ENCODE measurements at places on chromosomes 1 and 21.
A peak's percentile ranks its signal among the peaks of the same experiment; 100 is the strongest.

DNA sequence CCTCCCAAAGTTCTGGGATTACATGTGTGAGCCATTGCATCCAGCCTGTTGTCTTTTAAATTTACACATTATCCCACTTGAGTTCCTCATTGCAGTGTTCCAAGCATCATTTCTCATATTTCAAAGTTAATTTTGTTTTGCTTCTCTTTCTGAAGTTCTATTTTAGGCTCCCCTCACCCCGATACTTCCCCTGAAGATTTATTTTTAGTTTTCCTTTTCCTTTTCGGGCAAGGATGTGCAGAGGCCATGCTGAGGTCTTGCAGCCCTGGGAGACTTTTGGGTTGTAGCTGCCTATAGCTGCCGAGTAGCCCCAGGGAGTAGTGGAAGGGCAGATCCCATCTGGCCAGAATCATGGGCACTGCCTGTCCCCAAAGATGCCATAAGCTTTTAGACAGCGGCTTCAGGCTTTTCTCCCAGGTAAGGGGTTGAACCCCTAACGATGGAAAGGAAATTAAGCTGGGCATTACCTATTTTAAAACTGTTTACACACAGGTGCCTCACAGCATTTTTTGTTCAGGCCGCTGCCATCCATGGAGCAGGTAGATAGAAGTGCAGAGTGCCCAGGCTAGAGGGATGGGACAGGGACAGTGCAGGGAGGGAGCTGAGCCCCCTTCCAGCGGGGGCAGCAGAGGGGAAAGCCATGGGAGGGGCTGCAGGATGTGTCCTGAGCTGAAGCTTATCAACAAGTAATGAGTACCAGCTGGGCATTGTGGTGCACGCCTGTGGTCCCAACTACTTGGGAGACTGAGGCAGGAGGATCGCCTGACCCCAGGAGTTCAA, 15.9 kb downstream of the PSEN2 start:
- no peak for DNase-seq

DNA sequence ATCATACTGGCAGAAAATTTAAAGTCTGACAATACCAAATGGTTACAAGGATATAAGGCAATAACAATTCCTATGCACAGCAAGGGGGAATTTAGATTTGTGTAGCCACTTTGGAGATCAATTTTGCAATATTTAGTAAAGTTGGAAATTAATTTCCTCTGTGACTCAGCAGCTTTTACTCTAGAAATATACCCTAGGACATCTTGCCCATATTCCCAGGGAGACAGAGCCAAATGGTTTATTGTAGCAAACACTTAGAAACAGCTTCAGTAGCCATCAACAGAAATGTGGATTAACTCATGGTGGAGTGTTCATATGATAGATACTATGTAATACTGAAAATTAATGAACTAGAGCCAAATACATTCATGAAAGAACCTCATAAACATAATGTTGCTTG, 104.6 kb downstream of the BACH1 start:
- no peak for DNase-seq

GRCh38 chr1:163730411-163730821, 408.7 kb downstream of the NUF2 start:
- DNase-seq, result peak; percentile 65

- no peak for DNase-seq
Observed at GRCh38 chr1:54421101-54421504, 14.9 kb upstream of the SSBP3 start.

DNA sequence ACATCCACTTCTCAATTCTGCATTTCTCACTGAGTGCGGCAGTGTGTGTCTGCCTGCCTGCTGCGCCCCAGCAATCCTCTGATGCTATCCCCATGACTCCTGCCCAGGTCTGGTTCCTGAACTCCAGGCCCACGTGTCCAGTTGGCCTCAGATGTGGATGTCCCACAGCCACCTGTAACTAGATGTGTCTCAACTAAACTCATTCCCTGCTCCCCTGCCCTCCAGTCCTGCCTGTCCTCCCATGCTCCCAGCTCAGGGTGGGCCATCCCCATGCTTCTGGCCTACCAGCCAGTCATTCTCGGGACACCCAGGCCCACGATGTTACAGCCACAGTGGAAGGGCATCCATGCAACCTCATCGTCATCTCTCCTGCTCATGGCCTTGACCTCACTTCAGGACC, 76.8 kb downstream of the STUM start:
- DNase-seq, result no peak

GRCh38 chr1:239428120-239428710, 41.8 kb downstream of the CHRM3 start:
- DNase-seq, result no peak

GRCh38 chr1:183432548-183432875, 14.3 kb upstream of the NMNAT2 start:
- no peak for DNase-seq

DNA sequence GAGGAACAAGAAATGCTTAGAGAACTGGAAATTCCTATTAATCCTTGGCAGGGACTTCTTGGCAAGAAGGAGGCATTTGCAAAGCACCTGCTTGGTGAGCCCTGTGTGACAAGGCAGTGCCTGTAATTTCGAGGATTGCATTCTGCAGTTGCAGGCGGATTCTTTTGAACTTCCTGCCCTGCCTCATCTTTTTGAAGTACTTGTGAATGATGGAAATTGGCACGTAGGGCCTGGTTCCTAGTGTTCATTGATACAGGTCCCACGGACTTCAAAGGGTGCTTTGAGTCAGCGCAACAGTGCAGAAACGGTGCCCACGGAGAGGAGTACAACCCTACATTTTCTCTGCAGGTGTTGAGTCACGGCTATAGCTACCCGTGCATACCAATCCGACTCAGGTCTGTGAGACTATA, 6.4 kb downstream of the HUNK start:
- no peak for DNase-seq

DNA sequence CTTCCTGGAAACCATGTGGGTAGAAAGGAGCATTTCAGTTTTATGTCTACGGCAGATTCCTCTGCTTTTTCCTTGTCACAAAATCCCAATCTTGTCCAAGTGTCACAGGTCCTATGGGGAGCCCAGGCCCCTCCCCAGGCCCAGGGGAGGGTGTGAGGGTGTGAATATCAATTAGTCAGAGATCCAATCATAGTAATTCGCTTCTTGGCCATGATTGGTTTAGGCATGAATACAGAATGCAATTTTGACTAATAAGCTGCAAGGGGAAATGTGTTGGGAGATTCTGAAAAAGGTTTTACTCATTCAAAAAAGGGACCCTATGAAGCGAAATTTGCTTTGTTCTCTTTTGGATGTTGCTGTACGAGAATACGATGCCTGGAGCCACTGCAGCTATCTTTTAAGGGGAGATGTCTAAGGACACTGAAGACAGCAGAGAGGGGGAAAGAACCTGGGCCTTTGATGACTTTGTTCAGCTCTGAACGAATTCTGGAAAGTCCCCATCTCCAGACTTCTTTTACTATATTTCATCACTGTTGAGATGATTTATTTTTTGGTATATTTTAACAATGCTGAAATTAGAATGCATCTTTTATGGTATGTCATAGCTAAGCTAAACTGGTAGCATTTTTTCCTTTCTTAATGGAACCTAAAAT, 18.2 kb downstream of the TSPAN2 start:
- no peak for DNase-seq

DNA sequence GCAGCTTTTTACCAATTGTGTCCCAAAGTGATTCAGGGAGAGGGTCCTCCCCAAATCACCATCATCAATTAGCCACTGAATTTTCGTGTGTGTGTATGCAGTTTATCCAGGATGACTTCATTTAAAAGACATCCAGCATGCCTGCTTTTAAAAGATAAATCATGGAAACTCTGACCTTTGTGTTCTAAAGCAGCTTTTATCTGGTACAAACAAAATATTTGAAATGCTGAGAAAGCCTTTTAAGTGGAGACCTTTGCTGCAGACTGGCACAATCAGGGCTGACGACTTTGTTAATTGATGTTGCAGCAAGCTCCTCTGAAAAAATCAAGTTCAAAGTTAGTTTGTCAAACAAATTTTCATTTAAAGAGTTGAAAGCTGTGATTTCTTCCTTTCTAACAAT, 104.7 kb downstream of the PCP4 start:
- DNase-seq, result no peak

GRCh38 chr21:25963181-25963580, 207.4 kb downstream of the APP start:
- no peak for DNase-seq

- no peak for DNase-seq
Observed at GRCh38 chr1:154422521-154422920, 17.4 kb downstream of the IL6R start.

DNA sequence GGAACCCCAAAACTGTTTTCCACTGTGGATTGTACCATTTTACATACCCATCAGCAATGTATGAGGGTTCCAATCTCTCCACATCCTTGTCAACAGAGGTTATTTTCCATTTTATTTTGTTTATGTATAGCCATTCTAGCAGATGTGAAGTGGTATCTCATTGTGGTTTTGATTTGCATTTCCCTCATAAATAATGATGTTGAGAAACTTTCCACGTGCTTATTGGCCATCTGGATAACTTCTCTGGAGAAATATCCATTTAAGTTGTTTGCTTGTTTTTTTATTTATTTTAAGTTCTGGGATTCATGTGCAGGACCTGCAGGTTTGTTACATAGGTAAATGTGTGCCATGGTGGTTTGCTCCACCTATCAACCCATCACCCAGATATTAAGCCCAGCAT, 280.2 kb upstream of the USP25 start:
- no peak for DNase-seq

DNA sequence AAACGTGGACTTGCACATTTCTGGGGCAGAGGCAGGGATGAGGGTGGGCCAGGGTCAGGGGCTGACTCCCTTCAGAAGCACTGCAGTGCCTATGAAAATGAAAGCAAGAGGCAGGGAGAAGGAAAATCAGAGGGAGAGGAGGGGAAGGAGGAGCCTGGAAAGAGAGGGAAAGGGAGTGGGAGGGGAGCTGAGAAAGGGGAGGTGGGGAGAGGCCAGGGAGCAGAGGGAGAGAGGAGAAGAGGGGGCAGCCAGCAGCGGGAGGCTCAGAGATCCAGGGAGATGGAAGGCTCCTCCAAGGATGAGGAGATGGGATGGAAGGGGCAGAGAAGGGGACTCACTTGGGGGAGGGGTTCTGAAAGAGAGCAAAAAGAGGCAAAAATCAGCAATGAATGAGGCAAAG, 96.3 kb upstream of the KLHDC7A start:
- no peak for DNase-seq

GRCh38 chr21:32733990-32734613, 6.3 kb upstream of the SYNJ1 start:
- DNase-seq, result no peak

- no peak for DNase-seq
Observed at GRCh38 chr1:62177621-62178020, 17.0 kb upstream of the L1TD1 start.

DNA sequence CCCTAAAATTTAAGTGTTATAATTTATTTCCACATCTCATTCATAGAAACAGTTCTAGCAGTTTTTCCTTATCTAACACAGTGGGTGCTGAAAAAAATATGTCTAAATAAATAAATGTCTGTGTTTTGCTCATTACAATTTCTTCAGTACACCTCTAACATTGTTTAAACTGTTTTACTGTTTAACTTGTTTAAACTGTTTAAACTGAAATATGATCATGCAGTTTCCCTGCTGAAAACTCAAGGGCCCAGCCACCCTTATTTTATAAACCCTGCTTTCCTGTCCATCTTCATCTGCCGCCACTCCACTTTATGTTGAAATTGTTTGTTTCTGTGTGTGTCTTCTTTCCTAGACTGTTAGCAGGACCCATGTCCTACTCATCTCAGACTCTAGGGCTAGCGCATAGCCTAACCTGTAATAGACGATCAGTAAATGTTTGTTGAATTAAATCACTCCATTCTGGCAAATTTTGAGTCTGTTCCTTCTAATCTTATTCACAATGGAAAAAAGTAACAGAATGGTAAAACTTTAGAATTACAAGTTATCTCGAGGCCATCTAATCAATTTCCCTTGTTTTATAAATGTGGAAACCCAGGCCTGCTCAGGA, 9.4 kb upstream of the PIK3C2B start:
- no peak for DNase-seq

DNA sequence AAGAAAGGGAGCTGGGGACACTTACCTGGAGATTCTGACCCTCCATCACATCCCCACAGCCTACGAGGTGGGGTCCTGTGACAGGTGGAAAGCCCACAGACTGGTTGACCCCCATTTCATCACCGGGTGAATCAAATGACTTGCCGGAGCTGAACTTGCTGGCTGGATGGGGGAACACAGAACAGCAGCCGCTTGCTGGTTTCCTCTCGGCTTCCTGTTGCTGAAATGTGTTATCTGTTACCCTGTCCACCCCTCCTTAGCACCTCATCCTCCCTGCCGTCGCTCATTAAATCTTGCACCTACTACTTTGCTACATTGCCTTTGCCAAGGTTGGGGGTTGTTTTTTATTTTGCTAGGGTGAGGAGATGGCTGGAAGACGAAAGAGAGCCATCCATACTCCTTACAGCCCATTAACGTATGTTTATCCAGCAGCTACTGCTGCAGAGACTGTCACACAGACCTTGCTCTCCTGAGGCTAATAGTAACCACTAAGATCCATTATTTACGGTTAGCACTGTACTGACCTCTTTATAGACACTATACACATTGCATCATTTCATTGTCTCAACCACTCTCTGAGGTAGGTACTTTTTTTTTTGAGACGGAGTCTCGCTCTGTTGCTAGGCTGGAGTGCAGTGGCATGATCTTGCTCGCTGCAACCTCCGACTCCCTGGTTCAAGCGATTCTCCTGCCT, 7.0 kb downstream of the PAFAH2 start:
- DNase-seq, result no peak

DNA sequence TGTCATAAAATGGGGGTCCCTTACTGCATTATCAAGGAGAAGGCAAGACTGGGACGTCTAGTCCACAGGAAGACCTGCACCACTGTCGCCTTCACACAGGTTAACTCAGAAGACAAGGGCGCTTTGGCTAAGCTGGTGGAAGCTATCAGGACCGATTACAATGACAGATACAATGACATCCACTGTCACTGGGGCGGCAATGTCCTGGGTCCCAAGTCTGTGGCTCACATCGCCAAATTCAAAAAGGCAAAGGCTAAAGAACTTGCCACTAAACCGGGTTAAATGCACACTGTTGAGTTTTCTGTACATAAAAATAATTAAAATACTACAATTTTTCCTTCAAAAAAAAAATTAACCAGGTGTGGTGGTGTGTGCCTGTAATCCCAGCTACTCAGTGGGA, 22.1 kb downstream of the RASSF5 start:
- DNase-seq, result no peak

DNA sequence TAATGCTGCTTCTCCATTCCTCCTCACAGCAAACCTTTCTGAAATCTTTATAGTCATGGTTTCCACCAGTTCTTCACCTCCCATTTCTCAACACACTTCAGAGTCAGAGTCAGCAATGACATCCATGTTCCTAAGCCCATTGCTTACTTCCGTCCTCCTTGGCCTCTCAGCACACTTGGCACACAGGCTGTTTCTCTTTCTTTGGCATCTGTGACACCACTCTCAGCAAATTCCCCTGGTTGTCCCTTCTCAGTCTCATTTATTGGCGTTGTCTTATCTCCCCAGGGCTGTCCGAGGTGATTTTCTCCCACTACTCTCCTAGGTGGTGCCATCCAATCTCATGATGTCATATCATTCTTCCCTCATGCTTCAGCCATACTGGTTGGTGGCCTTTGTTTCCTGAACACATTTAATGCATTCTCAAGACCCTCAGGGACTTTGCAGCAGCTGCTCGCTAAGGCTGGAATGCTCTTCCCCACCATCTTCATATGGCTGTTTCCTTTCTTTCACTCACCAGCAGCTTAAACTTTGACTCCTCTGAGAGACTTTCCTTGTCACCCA, 3.3 kb upstream of the LGALS8 start:
- DNase-seq, result no peak

GRCh38 chr21:34242973-34243372, 120.8 kb upstream of the KCNE2 start:
- DNase-seq, result no peak

GRCh38 chr1:174996476-174996875, 3.3 kb upstream of the CACYBP start:
- no peak for DNase-seq

Data from NCI-H2081 treated with DMSO at 0.1 percent for 48 hours (cell line).